NCI-H2171 (cell line): ENCODE measurements at places on chromosomes 5 and 9.

- no peak for DNase-seq
Observed at GRCh38 chr5:83099001-83099400, 21.7 kb downstream of the XRCC4 start.

DNA sequence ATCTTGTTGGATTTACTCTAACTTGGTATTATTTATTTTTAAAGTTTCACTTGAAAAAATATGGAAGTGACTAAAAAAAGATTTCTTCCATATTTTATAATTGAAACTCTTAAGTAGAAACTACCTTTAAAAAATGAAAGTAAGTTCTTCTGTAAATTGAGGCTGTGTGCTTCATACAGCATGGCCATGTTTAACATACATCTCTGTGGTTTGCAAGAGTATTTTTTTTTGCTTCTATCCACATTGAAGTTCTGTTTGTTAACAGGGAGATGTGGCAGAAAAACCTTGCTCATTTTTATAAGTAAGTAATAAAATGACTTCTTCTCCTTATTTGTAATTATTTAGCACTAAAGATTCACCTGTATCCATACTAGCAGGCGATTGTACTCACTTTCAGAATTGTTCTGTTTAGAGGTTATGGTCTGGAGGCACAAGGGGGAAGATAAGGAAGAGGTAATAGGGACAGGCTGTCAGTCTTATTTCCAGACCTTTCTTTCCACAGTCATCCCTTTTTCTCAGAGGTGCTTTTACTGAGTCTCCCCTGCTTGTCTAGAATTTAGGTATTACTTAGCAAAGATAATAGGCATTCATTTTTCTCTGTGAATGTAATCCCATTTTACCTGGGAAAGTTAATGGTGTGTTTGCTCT is 16.0 kb downstream of the FYB1 start:
- DNase-seq, result no peak

DNA sequence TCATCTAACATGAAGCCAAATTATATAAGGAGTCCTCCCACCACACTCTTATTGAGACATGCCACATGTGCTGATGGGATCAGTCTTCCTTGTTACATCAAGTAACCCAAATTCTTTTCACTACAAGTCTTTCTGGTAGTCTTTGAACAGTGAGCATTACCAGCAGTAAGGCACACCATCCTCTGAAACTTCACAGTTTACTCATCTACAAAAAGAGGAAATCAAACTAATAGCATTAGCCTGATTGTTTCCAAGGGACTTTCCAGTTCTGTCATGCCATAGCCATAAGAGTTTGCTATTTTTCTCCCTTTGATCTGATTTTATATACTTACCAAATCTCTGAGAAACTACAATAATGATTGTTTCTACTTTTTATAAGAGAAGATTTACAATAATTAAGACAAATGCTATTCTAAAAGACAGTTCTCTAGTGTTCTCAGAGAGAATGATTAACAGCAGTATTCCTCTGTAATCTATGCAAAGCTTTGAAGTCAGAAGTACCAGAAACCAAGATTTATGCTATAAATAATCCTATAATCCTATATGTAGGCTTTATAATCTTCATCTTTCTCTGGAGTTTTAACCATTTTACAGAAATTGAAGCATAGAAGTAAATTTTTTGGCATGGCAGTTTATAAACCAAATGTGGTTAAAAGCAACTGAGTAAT is 166.2 kb upstream of the ACO1 start:
- DNase-seq, result no peak

DNA sequence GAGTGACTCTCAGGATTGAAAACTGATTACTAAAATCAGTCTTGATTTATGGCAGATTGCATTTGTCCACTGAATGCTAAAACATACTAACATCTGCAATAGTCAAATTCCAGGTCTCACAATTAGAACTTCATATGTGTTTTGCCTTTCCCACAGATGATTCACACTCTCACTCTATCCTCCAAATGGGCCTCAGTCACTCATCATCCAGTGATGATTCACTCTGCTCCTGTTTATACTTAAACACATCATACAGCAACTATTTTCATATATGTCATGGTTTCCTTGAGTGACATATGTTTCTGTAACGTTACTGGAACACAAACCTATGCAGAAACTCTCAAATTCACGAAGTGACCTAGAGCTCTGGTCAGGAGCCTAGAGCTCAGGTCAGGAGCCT is 512.9 kb downstream of the HINT1 start:
- no peak for DNase-seq

DNA sequence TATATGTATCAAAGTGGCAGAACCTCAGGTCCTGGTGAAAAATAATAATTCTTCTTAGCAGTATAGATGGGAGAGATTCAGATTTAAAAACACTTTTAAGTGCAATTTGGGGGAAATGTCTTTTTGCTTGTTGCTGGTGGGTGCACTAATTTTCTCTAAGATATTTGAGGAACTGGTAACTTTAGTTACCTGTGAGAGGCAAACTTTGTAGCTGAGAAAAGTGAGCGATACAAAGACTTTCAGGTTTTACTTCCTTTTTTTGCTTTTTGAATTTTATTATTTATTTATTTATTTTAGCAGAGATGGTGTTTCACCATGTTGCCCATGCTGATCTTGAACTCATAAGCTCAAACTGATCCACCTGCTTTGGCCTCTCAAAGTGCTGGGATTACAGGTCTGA is 303.1 kb upstream of the PTGER4 start:
- no peak for DNase-seq

DNA sequence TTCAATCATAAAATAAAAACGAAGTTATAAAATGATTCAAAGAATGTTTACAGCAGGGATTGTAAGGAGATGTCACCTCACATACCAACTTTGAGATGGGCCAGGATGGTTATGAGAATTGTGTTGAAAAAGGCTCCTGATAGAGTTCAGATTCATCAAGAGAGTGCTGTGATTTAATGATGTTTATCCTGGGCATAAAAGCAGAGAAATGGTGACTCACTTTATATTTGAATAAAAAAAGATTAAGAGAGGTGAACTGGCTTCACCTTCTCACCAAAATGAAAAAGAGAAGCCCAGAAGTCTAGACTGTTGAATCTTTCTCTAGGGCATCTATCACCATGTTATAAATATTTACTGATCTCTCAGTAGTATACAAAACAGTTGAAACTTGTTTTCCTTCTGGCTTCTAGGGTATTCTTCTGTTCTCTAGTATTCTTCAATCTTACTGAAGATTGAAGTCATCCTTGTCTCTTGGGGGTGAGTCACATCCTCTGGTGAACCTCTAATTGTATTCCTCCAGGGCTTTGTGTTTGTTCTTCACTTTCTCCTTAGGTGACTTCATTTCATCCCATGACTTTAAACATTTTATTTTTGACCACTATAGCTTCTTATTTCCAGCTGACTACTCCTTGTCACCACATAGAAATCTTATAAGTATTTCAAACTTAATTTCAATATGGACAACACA is 1237.3 kb upstream of the C9orf72 start:
- DNase-seq, result no peak
